Aorta (tissue), 5 donors: ENCODE measurements at places on chromosomes 1 and 21. TPM values are rescaled to one million over a fixed set of nuclear protein-coding genes. Genes with fewer than 3 reads are reported as not detected.

The HSPA6 gene
- 1.4 TPM for polyA plus RNA-seq

The GJA8 gene
- not detected for polyA plus RNA-seq

DNA sequence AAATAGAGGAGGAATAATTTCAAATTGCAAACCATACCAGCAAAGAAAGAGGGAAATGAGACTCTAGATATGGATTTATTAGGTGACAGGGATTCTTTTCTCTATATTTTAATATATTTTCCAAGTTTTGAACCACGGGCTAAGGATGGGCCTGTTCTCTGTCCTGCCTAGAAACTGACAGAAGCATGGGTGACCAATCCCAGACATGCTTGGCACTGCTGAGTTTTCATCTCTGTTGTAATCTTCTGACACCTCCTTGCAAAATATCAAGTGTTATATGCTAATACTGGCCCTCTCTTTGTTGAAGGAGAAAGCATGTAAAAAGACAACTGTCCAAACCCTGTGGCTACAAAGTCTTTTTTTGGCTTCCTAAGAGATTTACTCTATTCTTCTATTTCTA lies 774 bp upstream of the ANGPTL7 start:
- DNase-seq = no peak

DNA sequence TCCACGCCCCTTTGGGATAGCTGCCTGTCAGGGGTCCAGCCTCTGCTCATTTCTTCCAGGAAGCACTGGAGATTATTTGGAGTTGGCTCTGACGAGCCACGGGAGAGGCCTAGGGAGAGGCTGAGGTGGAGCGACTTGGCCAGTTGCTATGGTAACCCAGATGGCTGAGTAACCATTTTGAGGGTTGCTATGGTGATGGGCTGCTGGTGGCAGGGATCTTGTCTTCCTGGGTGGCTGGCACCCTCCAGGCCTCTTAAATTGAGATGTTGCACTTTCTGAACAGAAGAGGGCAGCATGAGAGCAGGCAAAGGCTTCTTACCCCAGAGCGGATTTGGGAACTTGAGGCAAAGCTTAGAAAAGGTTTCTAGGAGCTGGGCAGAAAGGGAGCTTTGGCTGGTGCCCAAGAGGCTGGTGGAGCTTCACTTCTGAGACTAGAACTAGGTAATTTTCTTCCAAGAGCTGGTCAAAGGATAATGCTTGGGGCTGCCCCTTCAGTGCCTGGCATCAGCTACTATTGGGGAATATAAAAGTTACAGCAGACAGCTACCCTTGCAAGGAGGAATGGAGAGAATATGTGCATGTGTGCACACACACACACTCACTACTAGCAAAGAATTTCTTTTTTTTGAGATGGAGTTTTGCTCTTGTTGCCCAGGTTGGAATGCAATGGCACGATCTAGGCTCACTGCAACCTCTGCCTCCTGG lies 72.5 kb downstream of the NDUFS5 start:
- DNase-seq = peak; percentile 87

- DNase-seq = no peak
Measured at GRCh38 chr1:212712451-212713303, 13.0 kb upstream of the BATF3 start.

DNA sequence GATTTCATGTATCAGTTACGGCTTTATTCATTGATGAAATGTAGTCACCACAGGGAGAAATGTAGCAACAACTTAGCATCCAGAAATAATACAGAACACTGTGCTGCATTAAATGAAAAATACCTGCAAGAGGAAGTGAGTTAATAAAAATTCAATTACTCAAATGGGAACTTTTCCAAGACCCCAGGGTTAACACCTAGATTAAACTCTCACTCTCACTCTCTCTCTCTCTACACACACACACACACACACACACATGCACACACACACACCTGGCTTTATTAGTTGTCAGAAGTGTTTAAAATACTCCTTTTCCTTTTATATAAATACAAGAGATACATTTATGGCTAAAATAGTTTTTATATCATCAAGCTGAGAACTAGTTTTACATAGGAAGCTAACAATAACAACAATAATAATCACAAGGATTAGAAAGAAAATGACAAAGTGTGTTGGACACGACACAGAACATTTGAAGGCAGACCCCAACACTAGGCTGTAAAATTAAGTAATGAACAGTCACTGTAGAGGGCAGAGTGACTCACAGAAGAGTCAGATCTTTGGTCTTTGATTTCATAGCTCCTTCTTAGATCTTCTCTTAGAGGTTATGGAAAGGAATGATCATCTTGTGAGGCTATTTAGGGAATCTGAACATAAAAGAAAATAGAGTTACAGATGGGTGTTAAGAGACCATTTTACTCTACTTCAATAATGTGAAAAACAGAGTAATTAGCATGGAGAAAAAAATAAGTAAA lies 1266.0 kb upstream of the ADGRL2 start:
- no peak for DNase-seq

DNA sequence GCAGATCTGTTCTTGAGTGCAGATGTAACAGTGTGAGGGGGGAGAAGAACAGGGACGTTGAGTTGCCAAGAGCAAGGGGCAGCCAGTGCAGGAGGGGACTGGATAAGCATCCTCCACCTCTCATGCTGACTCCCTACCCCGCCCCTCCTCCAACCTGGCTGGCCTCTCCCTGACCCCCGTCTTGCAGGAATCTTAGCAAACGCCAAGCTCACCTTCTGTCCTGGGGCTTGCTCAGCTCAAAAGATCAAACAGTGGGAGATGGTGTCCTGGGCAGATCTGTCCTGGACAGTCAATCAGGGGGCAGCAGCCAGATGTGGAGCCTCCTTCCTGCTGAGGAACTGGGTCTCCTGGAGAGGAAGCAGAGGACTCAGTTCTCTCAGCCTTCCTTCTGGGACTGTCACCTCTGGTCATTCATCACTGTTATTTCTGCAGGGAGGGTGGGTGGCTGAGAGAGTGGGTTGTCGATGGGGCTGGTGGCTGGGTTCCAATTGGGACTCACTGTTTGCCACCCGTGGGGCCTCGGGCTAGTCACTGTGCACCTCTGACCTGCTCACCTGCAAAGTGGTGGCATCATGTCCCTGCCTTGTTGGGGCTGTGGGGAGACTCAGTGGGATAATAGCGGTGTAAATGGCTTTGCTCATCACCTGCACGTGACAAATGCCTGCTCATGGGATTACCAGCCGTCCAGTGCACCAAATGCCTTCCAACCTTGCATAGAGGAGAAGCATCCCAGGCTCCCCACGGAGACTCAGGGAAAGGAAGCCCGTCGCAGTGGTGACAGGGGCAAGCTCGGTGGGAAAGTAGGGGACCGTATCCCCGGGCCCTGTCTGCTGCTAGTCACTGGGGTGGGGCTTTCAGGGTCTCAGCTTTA lies 154.4 kb downstream of the PTPRU start:
- DNase-seq = no peak

- peak; percentile 92 for DNase-seq
Measured at GRCh38 chr21:44958471-44959191, 18.8 kb downstream of the SLX9 start.
